ENCODE measurements at places on chromosomes 1 and 21.

GRCh38 chr1:24388331-24388885 lies 25.2 kb downstream of the STPG1 start:
- no peak for DNase-seq

DNA sequence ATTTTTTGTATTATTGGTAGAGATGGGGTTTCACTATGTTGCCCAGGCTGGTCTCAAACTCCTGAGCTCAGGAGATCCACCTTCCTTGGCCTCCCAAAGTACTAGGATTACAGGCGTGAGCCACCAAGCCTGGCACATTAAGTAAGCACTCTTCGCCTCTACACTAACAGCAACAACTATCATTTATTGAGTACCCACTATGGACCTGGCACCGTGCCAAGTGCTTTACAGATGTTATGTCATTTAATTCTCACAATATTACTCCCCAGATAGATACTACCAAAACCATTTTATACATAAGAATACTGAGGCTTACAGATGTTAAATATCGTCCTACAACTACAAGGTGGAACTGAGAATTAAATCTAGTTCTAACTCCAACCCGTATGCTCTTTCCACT lies 50.1 kb downstream of the TUT4 start:
- no peak for DNase-seq

DNA sequence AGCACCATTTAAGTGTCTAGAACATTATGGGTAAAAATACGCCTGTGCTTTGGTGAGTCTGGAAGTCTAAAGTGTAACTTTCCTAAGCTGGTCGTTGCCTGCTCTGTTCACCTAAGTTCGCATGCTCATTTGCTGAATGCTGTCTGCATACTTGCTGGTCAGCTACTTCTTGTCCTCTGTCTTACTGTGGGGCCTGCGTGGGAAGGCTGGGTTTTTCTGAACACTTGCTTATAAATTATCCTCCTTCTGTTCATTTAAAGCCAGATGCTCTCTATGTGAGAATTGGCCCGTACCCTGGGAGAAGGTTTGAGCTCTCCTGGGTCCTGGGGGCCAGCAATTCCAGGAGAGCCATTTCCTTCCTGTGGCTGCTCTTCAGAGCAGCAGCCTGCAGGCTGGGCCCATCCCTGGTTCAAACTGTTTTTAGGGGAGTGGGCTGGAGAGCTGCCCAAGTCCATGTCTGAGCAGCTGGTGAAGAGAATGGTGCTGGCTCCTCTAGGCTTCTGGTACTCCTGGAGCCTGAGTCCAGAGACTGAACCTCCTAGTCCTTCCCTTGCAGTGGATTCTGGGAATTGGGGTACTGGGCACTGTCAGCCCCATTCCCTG lies 75.7 kb downstream of the GALNT2 start:
- no peak for DNase-seq

GRCh38 chr1:20446796-20447195 lies 39.2 kb downstream of the CAMK2N1 start:
- DNase-seq = no peak

DNA sequence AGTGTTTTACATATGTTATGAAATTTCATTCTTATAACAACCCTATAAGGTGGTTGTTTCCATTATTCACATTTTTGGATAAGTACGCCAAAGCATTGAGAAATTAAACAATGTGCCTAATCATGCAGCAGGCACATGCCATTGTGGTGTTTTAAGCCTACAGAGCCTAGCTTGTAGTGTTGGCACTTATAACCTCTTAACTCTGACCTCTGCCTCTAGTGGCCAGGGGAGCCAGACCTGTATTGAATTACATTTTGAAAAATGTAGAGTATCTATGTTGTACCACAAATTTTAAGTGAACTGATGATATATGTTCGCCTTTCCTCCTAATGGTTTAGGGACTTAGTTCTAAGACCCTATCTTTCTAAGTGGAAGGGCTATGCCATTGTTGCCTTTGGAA lies 61.0 kb downstream of the KCNK2 start:
- DNase-seq = no peak

GRCh38 chr21:34582506-34583150 lies 32.3 kb downstream of the RCAN1 start:
- no peak for DNase-seq

GRCh38 chr1:228933753-228934152 lies 198.5 kb downstream of the RHOU start:
- DNase-seq = no peak

DNA sequence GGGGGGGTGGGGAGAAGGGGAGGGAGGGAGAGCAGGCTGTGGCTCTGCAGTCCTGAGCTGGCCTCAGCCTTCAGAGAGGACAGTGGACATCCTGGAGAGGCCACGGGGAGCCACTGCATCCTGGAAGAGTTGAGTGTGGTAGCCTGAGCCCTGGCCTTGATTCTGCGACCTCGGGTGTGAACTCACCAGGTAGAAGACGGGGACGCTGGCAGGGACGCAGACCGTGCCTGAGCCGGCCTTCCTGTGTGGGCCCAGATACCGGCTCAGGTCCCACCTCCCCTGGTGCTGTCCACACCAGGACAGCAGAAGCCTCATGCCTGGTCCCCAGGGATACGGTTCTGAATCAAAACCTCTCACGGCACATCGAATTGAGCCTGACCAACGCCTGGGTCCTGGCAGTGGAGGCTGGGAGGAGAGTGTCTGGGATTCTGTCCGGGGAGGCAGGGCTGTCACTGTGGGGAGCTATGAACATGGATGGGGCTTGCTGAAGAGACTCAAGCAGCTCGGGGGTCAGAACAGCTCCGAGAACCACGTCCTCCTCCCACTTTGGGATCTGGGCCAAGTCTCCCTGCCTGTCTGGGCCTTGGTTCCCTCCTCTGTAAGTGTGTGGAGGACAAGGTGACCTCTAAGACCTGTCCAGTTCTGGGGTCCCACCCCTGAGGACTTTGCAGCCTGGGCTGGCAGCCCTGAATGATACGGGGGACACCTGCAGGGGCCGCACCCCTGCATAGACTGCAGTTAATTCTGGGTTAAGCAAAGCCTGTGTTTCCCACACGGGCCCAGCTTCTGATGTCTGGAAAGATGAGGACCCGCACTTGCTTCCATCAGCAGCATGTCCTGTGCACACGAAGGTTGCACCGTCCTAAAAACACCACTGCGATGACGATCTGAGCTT lies 30.4 kb downstream of the RRP1 start:
- DNase-seq = no peak

DNA sequence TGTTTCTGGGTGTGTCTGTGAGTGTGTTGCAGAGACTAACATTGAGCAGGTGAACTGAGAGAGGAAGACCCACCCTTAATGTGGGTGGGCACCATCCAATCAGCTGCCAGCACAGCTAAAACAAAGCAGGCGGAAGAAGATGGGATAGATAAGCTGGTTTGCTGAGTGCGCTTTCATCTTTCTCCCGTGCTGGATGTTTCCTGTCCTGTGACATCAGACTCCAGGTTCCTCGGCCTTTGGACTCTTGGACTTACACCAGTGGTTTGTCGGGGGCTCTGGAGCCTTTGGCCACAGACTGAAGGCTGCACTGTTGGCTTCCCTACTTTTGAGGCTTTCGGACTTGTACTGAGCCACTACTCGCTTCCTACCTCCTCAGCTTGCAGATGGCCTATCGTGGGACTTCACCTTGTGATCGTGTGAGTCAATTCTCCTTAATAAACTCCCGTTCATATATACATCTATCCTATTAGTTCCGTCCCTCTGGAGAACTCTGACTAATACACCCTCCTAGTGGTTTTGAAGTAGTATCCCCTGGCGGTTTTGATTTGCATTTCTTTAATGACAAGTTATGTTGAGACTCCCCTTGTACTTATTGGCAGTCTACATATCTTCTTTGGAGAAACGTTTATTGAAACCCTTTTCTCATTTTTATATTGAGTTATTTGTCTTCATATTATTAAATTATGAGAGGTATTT lies 546.6 kb upstream of the TMPRSS15 start:
- no peak for DNase-seq

DNA sequence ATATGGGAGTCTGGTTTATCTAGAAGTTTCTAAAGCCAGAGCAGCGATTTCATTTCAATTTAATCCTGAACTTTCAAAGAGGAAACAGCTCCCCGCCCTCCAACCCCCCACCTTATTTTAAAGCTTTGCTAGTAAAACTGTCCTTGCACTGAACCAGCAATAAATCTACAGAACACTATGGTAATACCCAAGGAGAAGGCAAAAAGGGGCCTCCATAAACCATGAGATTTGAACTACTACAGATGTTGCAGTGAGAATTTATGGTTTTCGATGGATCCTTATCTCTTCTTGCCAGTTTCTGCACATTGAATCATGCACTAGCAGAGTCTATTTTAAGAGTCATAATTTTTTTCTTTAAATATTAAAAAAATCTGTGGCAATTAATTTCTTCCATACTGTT lies 64.8 kb upstream of the BEND5 start:
- no peak for DNase-seq

GRCh38 chr1:184790642-184791549 lies 36.2 kb upstream of the EDEM3 start:
- DNase-seq = no peak
